ENCODE measurements at places on chromosomes 1 and 21.

DNA sequence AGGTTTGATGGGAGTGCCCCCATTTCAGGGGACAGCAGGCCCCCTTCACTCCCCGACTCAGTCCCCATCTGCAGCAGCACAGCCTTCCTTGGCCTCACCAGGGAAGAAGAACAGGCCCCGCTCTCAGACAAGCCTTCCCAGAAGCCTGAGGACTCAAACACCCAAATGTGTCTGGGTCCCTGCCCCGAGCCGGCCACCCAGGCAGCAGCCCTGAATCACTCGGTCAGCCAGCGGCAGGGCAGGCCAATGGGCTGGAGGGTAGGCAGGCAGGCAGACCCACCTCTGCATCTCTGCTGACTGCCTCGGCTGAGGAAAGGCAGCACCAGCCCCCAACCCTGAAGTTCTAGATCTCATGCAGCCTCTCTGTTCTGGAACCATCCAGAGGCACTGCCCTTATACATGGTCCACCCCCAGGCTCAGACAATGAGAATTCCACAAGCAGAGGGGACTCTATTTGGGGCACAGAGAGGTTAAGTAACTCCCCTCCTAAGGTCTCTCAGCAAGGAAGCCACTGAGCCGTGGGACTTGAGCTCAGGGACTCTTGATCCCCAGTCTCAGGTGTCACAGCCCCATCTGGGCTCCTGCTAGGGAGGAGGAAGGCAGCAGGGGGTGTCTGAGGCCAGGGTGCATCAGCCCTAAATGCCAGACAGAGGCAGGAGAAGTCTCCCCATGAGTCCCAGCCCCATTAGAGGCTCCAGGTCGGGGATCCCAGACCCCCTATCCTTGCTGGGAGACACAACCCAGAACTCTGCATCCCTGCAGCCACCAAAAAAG, 33.2 kb upstream of the RUNX3 start:
- peak; percentile 68 for DNase-seq

GRCh38 chr1:230868736-230869385, 540 bp upstream of the C1orf198 start:
- peak; percentile 64 for DNase-seq

DNA sequence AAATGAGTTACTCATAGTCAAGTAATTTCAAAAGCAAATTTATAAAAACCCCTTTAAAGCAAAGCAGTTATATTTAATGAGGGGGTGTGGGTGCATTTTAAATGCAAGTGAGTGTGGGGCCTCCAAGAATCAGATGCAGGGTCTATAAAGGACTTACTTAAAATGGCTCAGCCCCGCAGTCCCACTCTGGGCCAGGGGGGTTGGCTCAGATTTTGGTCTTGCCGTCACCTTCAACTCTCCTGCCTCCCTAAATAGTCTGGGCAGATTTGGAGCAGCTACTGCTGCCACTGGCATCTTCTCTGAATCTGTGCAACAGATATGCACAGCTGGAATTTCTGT, 16.2 kb downstream of the AMPD2 start:
- DNase-seq, result no peak

DNA sequence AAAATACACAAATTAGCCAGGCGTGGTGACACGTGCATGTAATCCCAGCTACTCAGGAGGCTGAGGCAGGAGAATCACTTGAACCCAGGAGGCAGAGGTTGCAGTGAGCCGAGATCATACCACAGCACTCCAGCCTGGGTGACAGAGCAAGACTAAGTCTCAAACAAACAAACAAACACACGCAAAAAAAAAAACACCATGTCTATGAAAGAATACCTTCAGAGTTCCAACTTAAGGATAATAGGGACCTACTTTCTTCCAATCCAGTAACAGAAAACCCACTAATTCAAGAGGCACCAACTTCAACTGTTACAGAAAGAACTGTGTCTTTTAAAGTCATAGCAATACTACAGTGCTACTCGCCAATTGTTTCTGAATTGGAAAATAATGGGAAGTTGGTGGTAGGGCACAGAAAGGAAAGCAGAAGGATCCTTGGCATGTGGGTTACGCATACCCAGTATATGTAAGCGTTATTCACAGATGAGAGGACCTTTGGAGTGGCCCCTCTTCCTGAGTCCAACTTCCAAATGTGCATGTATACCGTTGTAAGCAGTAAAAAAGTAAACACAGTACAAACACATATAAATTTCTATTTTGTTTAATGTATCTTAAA, 87.0 kb downstream of the ACBD6 start:
- DNase-seq, result no peak

DNA sequence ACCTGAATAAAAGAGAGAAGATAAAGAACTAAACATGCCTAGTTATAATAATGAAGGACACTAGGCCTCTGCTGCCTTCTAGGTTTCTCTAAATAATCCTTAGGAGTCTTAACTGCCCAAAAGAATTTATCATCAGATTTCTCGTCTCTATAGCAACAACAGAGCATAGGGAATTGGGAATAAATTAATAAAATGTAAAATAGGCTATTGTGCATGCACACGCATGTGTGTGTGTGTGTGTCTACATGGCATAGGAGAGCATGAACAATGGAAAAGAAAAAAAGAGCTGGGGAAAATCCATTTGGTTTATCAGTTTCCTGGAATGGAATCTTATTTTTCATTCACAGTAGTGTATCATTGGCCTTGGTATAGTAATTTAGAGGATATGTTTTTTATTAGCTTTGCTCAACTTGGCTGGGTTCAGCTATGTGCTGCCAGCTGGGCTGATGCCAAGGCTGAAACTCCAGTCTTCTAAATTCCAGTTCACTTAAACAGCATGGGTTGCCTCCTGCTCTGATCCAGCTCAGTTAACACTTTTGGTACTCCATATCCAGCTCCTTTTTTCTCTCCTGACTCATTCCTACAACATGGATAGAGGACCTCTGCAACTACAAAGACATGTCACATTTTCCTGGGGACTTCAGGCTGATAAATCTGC, 80.6 kb upstream of the SLFNL1 start:
- DNase-seq, result no peak

DNA sequence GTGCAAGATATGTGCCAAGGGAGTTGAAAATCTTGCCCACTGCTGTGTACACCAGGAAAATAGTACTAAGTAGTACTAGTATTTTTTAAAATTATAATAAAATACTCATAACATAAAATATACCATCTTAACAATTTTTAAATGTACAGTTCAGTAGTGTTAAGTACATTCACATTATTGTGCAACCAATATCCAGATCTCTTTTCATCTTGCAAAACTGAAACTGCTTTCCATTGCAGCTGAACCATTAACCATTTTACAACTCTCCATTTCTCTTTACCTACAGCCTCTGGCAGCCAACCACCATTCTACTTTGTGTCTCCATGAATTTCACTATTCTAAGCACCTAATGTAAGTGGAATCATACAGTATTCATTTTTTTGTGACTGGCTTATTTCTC, 19.3 kb upstream of the RAB3GAP2 start:
- no peak for DNase-seq

- no peak for DNase-seq
Observed at GRCh38 chr1:40239626-40240025, 8.1 kb upstream of the TMCO2 start.

- no peak for DNase-seq
Observed at GRCh38 chr1:196403803-196404690, 204.2 kb downstream of the KCNT2 start.

DNA sequence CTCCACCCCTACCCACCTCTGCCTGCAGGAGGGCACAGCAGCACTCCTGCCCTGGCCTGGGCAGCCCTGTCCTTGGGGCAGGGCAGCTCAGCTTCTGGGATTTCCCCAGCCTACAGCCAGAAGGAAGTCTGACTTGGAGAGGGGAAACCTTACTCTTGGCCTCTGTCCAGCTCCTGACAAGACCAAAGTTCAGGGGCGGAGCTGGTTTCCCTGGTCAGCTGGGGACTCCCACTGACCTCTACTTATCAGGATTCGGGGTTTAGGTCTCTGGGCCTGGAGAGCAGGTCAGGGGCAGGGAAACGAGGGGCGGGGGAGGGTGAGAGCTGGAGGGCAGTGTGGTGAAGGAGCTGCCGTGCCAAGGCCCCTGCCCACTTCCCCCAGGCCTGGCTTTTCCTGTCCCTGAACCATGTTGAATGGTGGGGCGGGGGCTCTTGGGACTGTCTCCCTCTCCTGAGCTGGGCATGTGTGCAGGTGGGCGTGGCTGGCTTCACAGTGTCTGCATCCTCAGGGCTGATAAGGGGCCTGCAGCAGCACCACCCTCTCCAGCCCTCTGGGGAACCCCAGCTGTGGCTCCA, 16.8 kb upstream of the ETV3 start:
- DNase-seq, result no peak

- no peak for DNase-seq
Observed at GRCh38 chr1:150609732-150610131, 19.7 kb downstream of the ENSA start.

GRCh38 chr1:17907999-17908398, 152.9 kb downstream of the ACTL8 start:
- no peak for DNase-seq

DNA sequence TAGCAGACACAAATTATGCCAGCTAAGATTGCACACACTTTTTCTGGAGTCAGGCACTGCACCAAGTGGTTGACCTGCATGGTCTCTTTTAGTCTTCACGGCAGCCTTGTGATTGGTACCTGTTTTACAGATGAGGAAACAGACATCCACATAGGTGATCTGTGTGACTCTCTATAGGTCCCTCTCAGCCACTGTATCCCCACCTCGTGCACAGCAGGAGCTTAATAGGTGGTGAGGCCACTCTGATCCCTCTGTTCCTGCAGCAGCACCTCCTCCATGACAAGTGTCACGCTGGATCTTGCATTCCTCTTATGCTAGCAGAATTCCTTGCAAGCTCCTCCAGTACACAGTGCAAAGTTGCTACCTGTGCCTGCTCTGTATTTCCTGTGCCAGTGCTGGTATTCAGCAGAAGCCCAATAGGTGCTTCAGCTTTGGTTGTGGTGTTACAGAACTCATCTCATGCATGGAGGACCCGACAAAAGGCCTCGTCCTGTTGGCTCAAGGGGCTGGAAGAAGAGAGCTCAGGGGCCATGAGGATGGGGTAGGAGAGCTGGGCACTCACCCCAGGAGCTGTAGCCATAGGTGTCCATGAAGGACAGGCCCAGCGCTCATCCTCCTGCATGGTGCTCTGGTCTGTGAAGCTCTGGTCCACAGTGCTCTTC, 546.7 kb downstream of the PTPRU start:
- no peak for DNase-seq

DNA sequence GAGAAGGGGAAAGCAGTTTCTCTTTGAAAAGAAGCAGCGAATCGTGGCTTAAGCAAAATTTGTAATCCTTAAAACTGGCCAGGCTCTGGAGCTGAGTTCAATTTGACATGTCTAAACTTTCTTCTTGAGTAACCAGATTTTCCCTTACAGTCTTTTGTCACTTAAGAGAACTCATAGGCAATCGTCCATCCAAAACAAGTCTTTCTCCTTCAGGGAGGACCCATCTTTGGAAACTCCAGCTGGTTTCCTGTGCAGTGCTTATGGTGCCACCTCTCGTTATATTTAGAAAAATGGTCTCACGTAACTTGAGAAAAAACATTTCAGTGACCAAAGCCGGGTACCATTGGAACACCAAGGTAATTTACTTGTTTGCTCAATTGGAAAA, 1.8 kb upstream of the PTTG1IP start:
- DNase-seq, result no peak

DNA sequence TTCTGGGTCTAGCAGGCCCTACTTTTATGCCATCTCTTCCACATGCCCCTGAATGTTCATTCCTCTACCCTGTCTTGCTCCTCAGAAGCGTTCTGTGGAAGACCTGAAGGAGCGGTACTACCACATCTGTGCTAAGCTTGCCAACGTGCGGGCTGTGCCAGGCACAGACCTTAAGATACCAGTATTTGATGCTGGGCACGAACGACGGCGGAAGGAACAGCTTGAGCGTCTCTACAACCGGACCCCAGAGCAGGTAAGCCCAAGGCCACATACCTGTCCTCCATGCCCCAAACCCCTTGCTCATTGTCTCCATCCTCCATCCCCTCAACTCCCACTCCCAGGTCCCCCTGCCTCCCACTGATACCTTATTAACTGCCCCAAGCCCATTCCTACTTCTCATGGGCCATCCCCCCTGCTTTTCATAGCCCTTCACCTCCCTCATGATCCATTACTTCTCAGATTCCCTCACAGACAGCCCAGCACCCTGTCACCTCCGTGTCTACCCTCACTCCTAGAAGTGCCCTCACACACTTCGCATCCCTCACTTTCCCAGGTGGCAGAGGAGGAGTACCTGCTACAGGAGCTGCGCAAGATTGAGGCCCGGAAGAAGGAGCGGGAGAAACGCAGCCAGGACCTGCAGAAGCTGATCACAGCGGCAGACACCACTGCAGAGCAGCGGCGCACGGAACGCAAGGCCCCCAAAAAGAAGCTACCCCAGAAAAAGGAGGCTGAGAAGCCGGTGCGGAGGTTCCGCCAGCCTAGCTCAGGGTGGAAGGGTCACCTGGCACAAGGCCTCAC, 5.4 kb downstream of the DMAP1 start:
- no peak for DNase-seq

GRCh38 chr1:62177621-62178020, 17.0 kb upstream of the L1TD1 start:
- DNase-seq, result no peak

- no peak for DNase-seq
Observed at GRCh38 chr1:66357478-66358197, 176.3 kb upstream of the SGIP1 start.

DNA sequence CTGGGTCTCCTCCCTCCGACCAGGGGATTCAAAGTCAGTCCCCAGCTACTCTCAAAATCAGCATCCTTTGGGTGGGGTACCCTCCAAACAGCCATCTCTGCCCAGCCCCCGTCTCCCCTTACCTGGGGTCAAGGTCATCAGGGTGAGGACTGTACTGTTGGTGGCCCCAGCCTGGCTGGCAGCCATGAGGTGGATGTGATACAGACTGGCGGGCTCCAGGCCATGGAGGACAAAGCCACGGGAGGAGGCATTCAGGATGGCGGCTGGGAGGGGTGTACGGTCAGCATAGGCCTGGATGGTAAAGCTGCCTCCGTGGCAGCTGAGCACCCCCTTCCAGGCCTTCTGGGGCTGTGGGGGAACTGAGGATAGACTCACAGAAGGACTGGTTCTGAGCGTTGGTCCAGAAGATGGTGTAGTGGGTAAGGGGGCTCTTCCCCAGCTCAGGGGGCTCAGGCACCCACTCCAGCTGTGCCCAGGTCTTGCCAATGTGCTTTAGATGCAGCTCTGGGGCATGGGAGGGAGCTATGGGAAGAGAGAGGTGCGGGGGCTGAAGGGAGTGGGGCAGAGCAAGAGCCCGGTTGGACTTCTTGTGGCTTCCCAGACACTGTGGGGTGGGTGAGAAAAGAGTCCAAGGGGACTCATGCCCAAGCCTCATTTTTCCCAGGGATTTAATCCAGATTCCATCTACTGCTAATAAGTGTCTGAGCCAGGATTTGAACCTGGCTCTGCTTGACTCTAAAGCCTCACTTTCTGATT, 3.7 kb upstream of the MRPS15 start:
- no peak for DNase-seq

- no peak for DNase-seq
Observed at GRCh38 chr1:88462488-88463261, 221.4 kb upstream of the PKN2 start.

DNA sequence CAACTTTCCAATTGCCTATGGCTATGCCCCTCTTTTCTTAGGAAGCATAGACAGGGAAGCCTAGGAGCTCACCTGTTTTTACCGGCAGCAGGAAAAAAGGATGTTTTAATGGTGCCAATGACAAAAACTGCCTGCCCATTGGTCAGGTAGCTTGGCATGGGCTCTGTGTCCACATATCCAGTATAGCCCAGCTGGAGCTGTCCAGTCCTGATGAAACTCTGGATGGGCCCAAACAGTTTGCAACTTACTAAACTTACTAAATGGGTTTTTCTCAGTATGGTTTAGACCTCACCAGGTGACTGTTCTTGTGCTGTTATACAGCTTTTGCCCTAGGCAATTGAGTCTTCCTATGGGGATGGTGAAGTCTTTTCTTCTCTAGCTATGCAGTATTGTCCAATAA, 711.2 kb downstream of the AMY1C start:
- DNase-seq, result no peak

GRCh38 chr1:195278644-195279043, 1329.6 kb downstream of the KCNT2 start:
- no peak for DNase-seq

Measured in GM13976 (cell line).